ENCODE measurements at places on chromosomes 5 and 9. TPM values are rescaled to one million over a fixed set of nuclear protein-coding genes. Genes with fewer than 3 reads are reported as not detected.

- H3K27ac ChIP-seq: no peak overlapping the region
- DNase-seq: no peak
These were observed 607.9 kb downstream of the SLCO4C1 start for GRCh38 chr5:101688156-101688555.

DNA sequence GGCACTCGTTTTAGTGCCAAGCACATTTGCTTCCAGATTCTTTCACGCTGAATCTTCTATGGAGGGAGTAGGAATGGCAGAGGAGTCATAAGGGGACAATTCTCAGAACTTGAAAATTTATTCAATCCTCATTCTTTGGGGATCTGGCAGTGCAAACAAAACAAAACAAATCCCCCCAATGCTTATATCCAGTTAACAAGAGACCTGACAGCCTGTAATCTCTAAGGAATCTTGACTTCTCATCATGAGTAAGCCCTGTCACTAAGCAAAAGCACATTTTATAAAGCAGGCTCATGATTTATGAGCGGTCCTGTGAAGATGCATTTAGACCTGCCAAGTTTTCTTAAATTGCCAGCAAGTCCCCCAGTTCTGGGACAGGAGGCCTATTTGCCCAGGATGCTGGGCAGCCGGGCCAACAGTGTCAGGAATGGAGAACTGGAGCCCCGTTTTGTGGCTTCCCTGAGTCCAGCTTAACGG, 513.9 kb downstream of the CTNND2 start:
- no peak overlapping the region for H3K4me3 ChIP-seq
- DNase-seq: no peak
- H3K27ac ChIP-seq: no peak overlapping the region
- H3K27me3 ChIP-seq: peaks cover 29% of the 10 kb centered on the region

DNA sequence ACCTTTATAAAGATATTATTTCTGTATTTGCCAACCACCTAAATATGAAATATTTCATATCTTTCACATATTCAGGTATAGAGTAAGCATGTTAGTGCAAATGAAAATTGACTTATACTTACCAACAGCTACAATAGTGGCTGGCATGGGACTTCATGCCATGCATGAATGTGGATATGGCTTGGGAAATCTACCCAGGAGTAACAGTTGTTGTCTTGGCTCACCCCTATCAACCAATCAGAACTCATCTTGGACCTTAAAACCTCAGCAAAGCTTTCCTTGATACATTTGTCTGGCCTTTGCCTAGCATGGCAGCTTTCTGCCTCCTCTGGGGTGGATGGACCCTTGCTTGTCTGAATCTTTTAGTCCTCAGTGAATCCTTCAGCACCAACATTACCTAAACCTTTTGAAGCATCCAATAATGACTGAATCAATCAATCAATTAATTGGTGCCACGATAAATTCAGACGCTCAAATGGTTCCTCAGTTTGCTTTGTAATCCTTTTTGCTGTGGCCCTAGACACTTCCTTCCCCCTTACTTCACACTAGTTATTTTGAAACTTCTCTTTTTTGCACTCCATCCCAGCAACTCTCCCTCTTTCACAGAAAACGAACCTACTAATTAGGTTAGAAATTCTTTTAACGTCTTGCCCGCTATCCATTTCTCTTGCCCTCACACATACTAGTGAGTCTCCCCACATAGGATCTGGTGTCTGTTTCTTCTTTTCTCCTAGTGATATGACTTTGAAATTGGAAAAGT, 132.3 kb upstream of the ZNF608 start:
- H3K27me3 ChIP-seq: no peaks in the 10 kb centered on the region
- H3K4me1 ChIP-seq: no peaks in the 10 kb centered on the region
- no peak overlapping the region for H3K27ac ChIP-seq
- DNase-seq: no peak

DNA sequence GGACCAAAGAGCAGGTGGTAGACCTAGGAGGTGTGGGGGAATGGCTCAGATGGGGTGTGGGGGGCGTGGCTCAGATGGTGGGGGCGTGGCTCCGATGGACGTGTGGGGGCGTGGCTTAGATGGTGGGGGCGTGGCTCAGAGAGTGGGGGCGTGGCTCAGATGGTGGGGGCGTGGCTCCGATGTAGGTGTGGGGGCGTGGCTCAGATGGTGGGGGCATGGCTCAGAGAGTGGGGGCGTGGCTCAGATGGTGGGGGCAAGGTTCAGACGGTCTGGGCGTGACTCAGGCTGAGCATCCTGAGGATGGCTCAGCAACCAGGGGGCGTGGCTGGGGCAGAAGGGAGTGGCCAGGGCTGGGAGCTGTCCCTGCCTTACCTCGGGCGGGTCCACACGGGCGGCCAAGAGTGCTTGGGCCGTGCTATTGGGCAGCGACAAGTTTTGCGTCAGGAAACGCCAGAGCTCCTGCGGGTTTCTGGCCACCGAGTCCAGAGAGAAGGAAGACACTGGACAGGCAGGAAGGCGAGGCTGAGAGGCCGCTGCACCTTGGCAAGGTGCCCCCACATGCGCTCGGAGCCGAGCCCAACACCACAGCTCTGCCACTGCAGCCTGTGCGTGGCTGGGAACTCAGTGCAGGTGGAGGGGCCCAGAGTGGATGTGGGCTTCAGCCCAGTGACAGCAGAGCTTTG, 5.9 kb downstream of the ABCA2 start:
- H3K27me3 ChIP-seq: no peaks in the 10 kb centered on the region
- no peak overlapping the region for H3K27ac ChIP-seq
- H3K36me3 ChIP-seq: peaks cover 2% of the 10 kb centered on the region
- peaks cover 5% of the 10 kb centered on the region for H3K4me1 ChIP-seq
- H3K4me3 ChIP-seq: no peak overlapping the region

CNTLN gene
- total RNA-seq: 14.6 TPM

TOR1B gene
- 32.7 TPM for total RNA-seq

PCDHAC2 gene
- 2.3 TPM for total RNA-seq

HK3 gene
- total RNA-seq: not detected

Measured in osteocyte (in vitro differentiated cells).